ENCODE measurements at places on chromosomes 16 and 17.

DNA sequence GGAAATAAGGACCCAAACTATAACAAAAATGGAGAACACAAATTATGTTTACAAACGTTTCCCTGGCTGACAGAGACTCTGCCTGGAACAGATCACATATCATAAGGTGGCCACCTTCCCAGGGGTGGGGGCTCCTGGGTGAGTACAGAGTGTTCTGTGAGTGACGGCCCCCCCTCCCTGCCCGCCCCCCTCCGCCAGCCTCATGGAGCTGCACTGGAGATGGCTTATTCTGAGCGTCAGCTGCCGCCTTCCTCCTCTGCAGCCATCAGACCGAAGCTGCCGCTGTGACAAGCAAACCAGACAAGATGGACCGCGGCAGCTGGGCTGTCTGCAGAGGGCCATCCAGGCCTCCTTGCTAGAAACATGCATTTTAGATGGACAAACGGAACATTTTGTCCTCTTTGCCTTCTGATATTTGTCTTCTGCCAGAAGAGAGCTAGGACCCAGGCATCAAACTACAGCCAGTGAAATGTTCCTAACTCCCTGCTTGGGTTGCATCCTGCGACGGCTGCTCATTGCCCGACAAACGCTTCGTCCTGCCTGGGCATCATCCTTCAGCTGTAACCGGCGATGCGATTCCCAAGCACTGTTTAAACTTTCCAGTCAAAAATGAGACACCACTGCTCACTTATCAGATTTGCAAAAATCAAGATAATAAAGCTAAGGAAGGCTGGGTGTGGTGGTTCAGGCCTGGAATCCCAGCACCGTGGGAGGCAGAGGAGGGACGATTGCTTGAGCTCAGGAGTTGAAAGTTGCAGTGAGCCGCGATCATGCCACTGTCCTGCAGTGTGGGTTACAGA is 15.3 kb upstream of the RPTOR start:
- no peak for DNase-seq

DNA sequence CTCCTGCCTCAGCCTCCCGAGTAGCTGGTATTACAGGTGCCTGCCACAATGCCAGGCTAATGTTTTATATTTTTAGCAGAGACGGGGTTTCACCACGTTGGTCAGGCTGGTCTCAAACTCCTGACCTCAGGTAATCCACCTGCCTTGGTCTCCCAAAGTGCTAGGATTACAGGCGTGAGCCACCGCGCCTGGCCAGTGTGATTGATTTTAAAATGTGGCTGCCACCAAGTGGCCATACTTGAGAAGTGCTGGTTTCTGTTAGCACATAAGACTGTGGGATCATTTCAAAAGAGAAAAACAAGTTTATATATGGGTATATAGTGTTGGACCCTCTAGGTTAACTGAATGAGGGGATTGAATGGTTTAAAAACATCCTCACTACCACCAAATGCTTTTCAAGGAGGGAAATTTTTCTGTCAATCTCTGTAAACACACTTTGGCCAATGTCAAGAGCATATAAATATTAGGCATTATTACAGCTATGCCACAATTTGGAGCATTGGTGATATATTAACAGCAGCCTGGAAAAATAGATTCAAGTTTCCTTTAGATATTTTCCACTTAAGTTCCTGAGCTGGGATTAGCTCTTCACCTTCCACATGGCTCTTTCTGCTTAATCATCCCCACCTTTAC is 13.5 kb upstream of the DHRS13 start:
- peak; percentile 42 for DNase-seq

DNA sequence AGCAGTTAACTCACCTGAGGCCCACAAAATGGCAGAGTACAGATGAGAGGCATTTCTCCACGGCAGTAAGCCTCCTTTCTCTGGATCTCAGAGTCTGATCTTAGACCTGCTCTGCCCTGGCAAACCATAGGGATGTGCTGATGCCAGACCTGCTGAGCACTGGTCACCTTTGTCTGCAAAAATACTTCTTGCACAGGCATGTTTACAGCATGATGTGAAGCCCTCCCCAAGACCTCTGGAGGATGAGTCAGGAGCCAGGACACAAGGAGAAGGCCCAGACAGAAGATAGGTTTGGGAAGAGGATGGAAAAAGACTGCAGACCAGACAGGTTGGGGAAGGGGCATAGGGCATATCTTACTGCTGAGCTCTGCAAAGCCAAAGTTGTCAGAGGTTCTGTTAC is 426.6 kb downstream of the PMP22 start:
- DNase-seq, result no peak

- DNase-seq, result no peak
Measured at GRCh38 chr17:63282455-63282854, 163.7 kb downstream of the CYB561 start.

GRCh38 chr17:22463110-22463850 is 771.0 kb downstream of the KCNJ18 start:
- DNase-seq, result no peak

- no peak for DNase-seq
Measured at GRCh38 chr16:74079232-74079586, 217.4 kb upstream of the PSMD7 start.

DNA sequence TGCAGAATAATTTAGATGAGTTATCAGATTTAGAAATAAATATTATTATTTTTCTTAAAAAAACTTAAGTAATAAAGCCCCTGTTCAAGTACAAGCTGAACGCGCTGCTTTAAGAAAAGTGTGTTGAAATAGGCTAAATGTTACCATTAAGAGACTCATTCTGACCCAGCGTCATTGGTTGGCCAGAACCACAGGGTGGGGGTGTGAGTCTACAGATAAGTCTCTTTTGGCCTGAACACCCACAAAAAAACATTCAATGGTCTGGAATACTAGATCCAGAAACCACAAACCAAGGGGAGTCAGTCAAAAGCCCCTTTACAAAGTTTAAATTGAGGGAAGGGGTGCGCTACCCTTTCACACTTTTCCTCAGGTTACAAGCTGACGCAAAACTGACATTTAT is 776.1 kb downstream of the KCNJ2 start:
- no peak for DNase-seq

- DNase-seq, result no peak
Measured at GRCh38 chr17:51830451-51830850, 328.1 kb downstream of the CA10 start.

DNA sequence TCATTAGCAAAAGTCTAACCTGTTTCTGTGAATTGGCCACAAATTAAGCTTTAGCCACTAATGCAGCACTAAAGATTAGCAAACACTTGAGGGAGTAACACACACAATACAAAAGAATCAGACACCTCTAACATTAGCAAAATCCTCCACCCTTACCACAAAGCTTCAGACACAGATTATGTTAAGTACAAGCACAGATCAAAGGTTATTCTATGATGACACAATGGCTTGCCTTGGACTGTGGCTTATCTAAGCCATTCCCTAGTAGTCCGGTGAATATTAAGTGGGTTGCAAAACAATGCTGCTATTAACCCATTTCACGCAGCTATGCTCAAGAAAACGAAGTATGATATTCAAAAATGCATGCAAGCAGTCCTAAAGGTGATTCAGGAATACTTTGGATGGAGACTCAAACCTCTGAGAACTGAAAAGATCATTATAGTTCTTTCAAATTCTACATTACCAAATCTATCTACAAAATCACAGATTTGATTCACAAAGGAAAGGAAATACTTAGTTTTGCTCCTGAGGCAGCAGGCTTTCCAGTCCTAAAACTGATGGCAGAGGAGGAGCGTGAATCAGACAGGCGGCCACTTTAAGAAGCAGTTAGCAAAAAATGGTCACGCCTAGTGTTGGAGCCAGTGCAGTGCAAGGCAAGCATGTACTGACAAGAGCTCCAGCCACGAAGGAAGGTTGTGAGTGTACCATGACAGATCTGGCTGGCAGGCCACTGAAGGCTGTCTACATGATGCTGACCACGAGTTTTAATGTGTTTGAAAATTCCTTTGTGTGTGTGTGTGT is 67.2 kb downstream of the PARN start:
- DNase-seq, result no peak
